ENCODE measurements at places on chromosomes 16 and 17.

DNA sequence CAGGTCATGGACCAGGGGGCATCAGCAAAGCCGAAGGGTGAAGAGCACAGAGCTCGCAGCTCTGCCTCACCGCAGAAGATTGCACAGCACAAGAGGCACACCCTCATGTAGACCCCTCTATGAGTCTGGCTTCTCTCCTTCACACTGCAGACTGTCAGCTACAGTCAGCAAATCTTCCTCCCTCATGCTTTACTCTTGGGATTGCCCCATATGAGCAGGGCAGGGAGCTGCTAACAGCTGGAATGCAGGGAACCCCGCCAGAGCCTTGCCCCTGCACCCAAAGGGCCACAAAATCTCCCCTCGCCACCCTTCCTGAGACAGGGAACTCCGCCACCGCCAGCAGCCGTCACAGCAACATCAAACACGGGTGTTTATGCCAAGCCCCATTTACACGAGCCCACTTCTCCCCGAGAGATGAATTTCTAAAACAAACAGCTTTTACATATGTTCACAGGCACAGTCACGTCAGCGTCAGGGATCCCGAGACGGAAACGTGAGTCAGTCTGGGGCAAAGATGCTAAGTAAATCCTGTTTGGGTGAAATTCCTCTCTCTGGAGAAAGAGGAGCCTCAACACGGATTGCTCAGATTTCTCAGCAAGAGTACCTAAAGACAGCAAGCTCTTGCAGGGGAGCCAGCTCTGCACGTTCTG is 121.9 kb downstream of the CDYL2 start:
- DNase-seq: peak; percentile 19

GRCh38 chr16:85614338-85615013 is 1.4 kb downstream of the GSE1 start:
- DNase-seq: no peak

DNA sequence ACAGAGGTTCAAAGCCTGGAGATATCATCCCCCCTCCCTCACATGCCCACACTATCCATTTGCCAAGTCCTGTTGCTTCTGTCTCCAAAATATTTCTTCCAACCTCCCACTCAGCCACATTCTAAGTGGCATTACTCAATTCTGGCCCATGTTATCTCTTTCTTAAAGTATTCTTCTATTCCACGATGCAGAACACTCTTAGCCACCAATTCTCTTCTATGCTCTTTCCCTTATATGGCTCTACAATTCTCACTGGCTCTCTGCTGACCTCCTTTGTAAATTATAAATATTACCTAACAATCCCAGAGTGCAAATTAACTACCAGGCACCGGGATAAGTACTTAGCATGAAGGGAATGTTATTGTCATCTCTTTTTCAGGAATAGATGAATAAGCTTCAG is 82.4 kb downstream of the KCNJ2 start:
- no peak for DNase-seq

DNA sequence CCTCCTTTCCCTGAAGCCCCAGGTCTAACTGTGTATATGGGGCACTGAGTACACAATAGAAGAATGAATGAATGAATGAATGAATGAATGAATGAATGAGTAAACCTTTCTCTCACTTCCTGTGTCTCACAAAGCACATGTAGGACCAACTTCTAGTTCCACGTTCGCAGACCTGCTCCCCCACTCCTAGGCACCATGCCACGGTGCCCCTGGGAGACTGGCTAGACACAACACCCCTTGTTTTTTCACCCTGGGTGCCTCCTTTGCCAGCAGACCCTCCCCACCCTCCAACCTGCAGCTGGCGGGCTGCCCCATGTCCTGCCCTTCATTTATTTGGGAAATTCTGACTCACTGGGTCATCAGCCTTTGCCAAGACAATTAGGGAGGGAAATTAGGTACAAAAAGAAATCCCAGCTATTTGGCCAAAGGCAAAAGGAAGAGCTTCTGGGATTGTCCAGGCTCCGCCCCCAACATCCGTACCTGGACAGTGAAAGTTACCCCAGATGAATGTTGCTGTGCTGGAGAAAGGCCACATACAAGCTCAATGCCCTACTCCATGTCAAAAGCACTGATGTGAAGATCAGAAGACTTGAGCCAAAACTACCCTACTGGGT is 7.7 kb downstream of the CES1 start:
- DNase-seq: no peak
